Lower lobe of right lung (tissue), 2 donors: ENCODE measurements at places on chromosomes 5 and 9. TPM values are rescaled to one million over a fixed set of nuclear protein-coding genes. Genes with fewer than 3 reads are reported as not detected.

- H3K27ac ChIP-seq: peak within 1 kb of the TSS; percentile 66
- H3K4me3 ChIP-seq: peak within 1 kb of the TSS; percentile 44
- H3K4me1 ChIP-seq: peaks cover 7% of the 10 kb centered on the region
- peak; percentile 60 for DNase-seq
These were observed at the start of gene TNFSF8 for GRCh38 chr9:114930056-114930812. TNFSF8 (minus strand) TSS chr9:114930591; CDS start chr9:114930303, 288 bp downstream.

DNA sequence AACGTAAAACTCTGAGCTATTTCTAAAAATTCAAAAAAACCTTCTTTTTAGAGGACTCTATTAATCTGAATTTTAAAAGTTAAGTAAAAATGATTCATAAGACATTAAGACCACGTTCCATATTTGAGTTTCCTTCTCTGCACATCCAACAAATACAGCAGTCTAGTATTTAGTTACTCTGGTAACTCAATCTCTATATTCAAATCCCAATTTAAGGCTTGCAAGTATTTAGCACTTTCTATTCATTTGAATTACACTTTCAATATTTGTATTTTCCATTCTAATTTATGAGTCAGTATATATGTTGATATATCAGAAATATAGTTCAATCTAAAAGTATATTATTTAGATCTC lies 17.7 kb downstream of the RFX3 start:
- H3K4me3 ChIP-seq: no peak overlapping the region
- H3K36me3 ChIP-seq: no peaks in the 10 kb centered on the region
- peaks cover 12% of the 10 kb centered on the region for H3K4me1 ChIP-seq
- DNase-seq: no peak
- peak overlapping the region; percentile 47 for H3K27ac ChIP-seq

- H3K27ac ChIP-seq: no peak overlapping the region
- H3K4me1 ChIP-seq: no peaks in the 10 kb centered on the region
- no peak overlapping the region for H3K4me3 ChIP-seq
- no peak for DNase-seq
- no peaks in the 10 kb centered on the region for H3K36me3 ChIP-seq
These were observed 117.0 kb downstream of the KIAA0825 start for GRCh38 chr5:94501365-94501764.

DNA sequence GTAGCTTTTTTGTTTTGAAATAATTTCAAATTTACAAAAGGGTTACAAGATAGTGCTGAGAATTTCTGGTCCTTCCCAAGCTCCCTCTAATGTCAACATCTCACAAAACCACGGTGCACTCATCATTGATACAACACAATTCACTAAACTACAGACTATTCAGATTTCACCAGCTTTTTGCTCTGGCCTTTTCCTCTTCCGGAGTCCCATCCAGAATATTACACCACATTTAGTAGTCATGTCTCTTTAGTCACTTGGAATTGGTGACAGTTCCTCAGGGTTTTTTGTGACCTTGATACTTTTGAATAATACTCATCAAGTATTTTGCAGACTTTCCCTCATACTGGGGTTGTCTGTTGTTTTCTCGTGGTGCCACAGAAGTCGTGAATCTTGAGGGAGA lies 484.0 kb downstream of the GADD45G start:
- H3K4me1 ChIP-seq: peaks cover 14% of the 10 kb centered on the region
- H3K4me3 ChIP-seq: no peak overlapping the region
- DNase-seq: no peak
- no peaks in the 10 kb centered on the region for H3K36me3 ChIP-seq
- H3K27me3 ChIP-seq: no peaks in the 10 kb centered on the region

DNA sequence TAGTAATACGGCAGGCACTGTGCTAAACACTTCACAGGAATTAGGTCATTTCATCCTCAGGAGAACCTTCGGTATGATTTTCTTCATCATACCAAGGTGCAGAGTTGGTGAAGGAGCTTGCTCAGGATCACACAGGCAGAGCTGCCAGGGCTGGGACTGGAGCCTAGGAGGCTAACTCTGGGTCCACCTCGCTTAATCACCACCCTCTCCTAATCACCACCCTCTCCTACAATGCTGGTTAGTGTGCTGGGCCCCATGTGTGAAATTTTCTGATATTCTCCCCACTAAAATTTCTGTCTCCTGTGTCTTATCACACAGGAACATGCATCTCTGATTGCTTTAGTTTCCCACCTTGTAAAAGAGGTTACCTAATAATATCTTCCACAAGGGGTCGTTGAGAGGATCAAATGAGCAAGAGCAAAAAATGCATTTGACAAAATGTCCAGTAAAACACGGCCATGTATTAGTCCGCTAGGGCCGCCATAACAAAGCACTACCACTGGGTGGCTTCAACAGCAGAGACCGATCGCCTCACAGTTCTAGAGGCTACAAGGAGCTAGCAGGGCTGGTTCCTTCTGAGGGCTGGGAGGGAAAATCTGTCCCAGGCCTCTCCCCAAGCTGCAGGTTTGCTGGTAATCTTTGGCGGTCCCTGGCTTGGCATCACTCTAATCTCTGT lies 128.2 kb upstream of the NFIB start:
- no peak overlapping the region for H3K27ac ChIP-seq
- no peak for DNase-seq
- H3K4me3 ChIP-seq: no peak overlapping the region
- H3K36me3 ChIP-seq: no peaks in the 10 kb centered on the region

GRCh38 chr5:170491479-170491878 lies 12.3 kb upstream of the KCNIP1 start:
- H3K36me3 ChIP-seq: no peaks in the 10 kb centered on the region
- no peak overlapping the region for H3K4me3 ChIP-seq
- no peak overlapping the region for H3K27ac ChIP-seq
- no peak for DNase-seq

DNA sequence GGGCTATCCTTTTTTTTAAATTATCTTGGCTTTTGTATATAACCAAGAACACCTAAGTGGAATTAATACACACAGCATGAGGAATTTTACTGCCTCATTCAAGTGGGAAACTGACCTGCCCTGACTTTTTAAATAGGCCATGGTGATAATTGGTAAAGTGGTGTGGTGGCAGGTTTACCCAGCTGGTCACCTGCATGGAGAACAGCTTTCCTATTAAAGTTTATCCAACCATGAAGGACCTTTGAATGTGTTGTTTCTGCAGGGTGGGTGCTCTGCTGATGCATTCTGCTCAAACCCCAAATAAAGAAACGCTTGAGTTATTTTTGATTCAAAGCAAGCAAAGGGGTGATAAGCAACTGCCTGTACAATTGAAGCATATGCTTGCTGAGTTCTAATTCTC lies 261.0 kb upstream of the GRIN3A start:
- H3K27ac ChIP-seq: no peak overlapping the region
- H3K4me3 ChIP-seq: no peak overlapping the region
- H3K36me3 ChIP-seq: no peaks in the 10 kb centered on the region
- no peak for DNase-seq
- H3K4me1 ChIP-seq: no peaks in the 10 kb centered on the region
- H3K27me3 ChIP-seq: no peaks in the 10 kb centered on the region

DNA sequence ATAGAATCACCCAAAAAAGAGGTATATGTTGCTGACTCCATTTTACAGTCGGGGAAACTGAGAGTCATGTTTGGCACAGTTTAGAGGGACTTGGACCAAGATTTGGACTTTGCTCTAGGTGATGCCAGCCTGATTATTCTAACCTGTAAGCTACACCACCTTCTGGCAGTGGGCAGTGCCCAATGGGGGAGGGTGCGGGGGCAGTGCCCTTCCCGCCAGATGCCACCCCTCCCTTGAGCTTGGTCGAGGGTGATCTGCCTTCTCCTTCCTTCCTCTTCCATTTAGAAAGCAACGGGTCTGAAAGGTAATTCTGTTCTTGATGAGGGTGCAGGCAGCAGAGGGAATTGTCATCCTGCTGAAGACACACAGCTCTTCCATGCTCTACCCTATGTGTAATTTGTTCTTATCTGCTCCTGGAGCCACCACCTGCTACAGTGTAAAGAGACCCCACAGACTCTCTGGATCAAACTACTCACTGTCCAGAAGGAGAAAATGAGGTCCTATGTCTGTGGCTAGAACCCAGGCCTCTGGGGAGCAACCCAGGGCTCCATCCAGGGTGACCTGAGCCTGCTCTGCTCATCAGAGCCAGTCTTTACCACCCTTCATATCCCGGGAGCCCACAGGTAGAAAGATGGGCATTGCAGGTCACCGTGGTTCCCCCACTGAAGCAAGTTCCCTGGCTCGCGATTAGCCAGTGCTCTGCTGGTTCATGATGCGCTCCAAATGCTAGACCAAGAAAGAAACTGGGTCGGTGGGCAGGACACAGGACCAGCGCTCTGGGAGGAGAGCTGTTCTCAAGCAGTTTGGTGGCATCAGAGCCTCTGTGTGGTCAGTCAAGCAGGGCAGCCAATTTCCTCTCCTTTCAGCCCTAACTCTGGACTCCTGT lies 156.2 kb downstream of the RGS3 start:
- H3K27me3 ChIP-seq: no peaks in the 10 kb centered on the region
- peak overlapping the region; percentile 83 for H3K27ac ChIP-seq
- H3K36me3 ChIP-seq: no peaks in the 10 kb centered on the region
- DNase-seq: no peak

DNA sequence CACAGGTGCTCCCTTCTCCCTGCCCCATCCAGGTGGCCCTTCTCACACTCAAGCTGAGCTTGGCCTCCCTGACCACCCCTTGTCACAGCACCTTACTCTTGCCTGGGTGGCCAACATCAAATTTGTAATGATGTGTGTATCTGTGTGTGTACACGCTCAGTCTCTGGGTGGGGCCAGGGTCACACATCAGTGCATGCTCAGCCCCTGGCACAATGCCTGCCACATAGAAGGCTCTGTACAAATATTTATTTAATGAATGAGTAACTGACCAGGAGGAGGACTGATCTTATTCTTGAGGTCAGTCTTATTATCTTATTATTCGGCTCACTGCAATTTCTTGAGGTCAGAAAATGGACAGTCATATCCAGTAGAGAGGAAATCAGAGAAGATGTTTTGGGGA lies 41.3 kb upstream of the HAND1 start:
- no peak overlapping the region for H3K27ac ChIP-seq
- no peak overlapping the region for H3K4me3 ChIP-seq
- peaks cover 27% of the 10 kb centered on the region for H3K27me3 ChIP-seq
- H3K36me3 ChIP-seq: no peaks in the 10 kb centered on the region
- DNase-seq: no peak

DNA sequence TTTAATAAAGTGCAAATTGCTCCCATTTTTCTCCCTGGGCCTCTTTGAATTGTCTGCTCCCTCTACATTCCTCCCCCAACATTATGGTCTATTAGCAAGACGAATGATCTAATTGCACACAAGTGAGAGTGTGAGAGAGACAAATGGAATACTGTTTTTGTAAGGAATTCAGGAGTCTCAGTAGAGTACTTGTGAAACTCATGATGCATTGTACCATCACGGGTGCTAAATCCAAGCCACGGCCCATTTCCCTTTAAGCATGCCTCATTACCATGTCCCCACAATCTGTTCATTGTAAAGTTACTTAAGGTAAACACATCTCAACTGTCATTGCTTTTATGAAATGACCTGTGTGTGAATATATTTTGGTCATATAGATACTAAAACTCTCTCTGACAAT lies 62.8 kb downstream of the CD180 start:
- no peaks in the 10 kb centered on the region for H3K27me3 ChIP-seq
- H3K36me3 ChIP-seq: peaks cover 61% of the 10 kb centered on the region
- no peak overlapping the region for H3K4me3 ChIP-seq
- H3K4me1 ChIP-seq: no peaks in the 10 kb centered on the region
- no peak overlapping the region for H3K27ac ChIP-seq

DNA sequence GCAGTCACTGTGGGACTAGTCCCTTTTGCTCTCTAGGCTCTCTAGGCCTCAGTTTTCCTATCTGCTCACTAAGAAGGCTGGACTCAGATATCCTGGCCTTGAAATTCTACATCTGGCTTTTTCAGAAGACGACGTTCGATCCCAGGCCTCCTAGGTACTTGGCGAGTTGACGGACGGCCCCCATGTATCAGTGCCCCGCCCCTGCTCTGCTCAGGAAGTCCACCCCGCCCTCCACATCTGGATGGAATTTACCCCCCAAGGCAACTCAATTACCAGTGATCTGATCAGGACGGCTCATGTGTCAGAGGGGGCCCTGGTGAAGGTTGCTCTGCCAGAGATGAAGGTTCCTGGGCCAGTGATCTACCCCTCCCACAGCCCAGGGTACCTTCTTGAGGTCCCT lies 44.1 kb upstream of the SYNPO start:
- DNase-seq: no peak
- H3K36me3 ChIP-seq: no peaks in the 10 kb centered on the region
- H3K4me1 ChIP-seq: peaks cover 65% of the 10 kb centered on the region
- H3K27ac ChIP-seq: peak overlapping the region; percentile 46
- no peak overlapping the region for H3K4me3 ChIP-seq

The SLC6A18 gene
- total RNA-seq: not detected

The GPRIN1 gene
- total RNA-seq: 1.4 TPM

The ABO gene
- total RNA-seq: 25.0 TPM

The AFAP1L1 gene
- total RNA-seq: 26.6 TPM
